ENCODE measurements at places on chromosomes 7 and 10.

DNA sequence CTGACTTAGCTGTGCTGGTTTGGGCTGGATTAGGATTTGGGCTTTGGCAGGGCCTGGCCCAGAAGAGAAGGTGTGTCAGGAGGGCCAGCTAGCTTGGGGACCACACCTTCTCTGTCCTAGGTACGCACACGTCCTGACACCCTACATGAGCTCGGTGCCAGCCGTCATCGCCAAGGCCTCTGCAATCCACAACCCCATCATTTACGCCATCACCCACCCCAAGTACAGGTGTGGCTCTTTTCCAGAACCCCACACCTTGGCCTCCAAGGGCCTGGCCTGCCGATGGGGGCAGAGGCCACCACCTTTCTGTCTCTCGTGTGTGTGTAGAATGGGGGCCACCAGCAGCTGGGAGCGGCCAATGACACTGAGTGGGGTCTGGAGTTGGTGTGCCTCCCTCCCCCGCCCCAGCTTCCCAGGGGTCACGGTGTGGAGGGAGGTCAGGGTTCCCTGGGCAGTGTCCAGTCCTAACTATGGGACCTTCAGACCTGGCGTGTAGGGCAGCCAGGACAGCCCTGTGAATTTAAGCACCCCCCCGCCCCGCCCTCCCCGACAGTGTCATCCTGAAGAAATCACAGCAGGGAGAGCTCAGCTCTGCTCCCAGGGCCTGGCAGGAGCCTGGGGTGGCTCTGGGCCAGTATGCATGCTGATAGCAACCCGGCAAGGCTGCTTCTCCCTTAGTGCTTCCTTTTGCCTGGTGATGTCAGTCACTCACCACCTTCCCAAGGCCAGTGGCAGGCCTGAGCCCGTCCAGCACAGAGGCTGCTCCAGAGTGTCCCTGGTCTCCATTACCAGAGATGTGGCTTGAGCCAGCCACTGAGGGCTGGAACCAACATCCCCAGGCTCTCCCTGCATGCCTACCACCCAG is 6.9 kb upstream of the LDB3 start:
- DNase-seq: no peak

DNA sequence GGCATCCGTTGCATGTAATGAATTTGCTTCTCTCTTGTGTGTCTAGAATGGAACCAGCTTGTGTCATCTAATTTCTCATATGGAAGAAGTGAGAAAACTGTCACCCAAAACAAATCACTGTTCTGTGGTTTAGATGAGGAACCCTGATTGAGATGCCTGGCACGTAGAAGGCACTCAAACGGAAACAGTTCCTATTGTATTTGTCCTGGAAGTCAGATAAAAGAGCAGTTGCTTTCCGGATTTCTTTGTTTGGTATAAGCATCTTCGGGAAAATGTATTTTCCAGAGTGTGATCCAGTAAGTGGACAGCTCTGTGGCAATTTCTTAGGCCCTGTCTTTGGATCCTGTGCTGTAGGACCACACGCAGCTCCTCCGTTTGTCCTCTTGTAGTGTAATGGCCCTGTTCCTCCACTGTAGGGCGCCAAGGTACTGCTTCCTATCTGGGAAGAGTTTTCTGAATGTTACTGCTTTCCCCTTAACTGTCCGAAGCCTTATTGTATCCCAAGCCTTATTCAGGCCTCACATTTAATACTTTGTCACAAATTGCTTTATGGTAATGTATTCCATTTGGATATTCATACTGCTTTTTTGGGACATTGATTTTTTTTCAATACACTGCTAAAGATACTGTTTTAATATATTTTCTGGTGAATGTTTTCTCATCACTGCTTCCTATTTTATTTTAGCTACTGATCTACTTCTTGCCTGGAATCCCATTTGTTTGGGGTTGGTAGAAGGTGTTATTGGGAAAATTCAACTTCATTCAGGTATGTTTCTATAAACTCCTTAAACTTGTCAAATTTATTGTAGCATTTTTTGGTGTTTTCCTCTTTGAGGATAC is 24.8 kb downstream of the INPP5F start:
- DNase-seq: peak; percentile 93

DNA sequence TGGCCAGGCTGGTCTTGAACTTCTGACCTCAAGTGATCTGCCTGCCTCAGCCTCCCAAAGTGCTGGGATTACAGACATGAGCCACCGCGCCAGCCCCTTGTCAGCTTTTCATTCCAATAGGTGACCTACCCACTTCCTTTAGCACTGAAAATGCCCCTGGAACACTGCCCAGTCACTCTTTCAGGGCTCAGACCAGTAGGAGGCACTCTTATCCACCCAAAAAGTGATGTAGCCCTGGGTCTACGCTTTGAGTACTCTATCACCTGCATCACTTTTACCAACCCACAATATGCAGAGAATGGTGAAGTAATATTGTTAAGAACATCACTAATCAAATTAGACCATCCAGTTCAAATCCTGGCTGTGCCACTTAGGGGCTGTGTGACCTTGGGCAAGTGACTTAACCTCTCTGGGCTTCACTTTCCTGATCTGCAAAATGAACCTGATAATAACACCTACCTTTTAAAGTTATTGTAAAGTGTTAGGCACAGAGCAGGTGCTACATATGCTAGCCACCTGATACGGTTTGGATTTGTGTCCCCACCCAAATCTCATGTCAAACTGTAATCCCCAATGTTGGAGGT is 5.2 kb downstream of the CALN1 start:
- DNase-seq: no peak

DNA sequence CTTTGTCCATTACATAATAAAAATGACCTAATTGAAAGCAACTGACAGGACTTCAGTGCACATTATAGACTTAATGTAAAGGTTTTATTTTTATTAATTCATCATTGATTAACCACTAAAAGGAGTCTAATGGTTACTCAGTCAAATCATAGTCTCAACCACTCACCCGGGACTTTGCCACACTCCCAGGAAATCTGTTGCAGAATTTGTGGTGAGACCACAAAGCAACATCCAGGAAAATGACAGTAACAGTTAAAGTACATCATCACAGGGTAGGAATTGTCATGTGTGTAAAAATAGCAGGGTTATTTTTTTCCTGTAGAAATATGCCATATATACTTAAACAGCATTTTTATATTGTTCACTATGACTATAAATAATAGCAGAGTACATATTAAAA is 6.3 kb upstream of the HGF start:
- DNase-seq: no peak
